ENCODE measurements at places on chromosomes 1 and 21.

DNA sequence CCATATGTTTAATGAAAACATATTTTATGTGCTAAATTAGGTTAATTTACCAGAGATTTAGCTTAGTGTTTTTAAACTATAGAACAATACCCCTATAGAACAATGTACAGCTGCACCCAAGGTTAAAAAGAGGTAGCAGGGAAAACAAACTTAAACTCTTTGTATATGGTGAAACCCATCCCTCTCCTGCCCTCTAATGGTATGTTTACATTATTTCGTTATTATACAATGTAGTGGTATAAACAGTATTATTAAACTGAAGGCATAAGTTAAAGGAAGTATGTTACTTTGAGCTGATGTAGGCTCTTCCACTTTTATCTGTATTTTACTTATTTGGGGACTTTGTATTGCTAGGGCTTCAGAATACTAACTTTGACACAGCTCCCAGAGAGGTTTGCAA lies 16.7 kb upstream of the ZYG11A start:
- no peak for DNase-seq

GRCh38 chr1:86016076-86016759 lies 140.4 kb downstream of the COL24A1 start:
- DNase-seq = no peak

DNA sequence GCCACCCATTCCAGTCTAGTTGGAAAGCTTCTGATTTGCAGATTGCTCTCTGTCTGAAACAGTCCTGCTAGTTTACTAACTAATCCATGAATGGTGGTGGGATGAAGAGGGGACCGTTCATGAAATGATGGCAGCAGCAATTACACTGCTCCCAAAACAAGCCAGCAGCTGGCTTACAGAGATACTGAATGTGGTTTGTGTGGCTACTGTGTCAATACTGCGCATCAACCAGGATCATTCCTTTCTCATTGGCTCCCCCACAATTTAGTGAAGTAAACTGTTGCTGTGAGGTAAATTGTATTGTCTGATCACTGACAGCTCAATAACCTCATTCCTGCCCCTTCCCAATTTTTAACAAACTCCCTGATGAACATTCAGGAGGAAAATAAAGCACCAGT lies 191.3 kb upstream of the LMO4 start:
- no peak for DNase-seq

DNA sequence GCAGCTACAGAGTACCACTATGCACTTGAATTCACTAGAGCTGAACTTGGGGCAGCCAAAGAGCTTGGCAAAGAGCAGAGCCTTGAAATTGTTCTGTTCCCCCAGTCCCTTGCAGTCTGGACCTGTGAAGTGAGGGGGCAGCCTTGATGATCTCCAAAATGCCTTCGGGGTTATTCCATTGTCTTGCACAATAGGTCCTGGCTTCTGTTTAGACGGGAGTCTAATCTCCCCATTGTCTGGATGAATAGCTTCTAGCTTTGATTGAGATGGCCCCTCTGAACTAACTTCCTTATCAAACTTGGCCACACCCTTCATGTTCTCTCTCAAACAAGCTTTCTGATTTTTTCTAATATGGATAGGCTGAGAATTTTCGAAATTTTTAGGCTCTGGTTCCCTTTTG lies 72.6 kb downstream of the PGM1 start:
- no peak for DNase-seq

DNA sequence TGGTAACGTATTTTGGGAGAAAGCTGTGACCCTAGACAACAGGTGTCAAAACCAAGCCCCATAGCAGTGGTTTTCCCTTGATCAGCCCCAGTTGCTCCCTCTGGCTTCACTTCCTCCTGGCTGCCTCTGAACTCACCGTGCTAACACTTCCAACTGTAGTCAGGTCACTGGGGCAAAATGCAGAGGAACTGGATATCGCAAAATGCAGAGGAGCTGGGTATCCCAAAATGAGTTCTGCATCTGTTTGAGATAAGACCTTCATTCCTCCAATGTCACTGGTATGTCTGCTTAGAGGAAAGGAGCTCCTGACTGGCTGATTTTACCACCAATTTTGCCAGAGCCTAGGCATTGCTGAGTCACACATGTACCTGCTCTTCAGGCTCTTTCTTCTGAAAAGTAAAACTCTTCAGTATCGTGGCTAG lies 19.6 kb upstream of the TACSTD2 start:
- DNase-seq = no peak

DNA sequence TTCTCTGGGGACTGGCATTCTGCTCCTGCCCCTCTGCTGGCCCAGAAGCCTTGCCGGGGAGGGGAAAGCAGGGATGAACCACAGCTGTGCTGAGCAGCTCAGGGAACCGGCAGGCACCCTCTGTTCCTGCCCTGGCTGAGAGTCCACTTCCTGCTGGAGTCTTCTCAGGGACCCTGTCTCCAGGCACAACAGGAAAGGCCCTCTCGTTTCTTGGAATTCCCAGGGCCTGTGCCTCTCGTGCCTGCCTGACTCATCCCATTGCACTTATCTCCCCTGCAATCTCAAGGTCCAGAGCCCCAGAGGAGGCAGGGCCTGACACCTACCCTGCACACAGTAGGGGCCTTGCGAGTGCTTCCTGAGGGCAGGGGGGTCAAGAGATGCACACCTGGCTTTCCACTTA lies 1.1 kb upstream of the EDN2 start:
- no peak for DNase-seq

GRCh38 chr1:212958175-212958574 lies 7.8 kb downstream of the VASH2 start:
- no peak for DNase-seq

DNA sequence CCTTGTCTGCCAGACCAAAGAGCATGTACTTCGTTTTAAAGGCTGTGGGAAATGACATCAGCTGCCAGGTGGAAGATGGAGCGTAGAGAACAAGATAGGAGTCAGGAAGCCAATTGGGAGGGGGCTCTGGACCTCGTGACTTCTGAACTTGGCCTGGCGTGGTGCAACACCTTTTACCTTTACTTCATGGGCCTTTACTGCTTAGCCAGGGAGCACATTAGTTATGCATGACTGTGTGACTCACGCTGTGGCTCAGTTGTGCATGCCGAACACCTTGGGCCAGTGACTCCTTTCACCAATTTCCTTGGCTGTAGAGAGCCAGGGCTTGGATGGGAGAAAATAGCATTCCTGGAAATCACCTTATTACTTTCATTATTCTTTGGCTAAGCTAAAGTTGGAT lies 7.2 kb downstream of the XCL1 start:
- DNase-seq = no peak

- no peak for DNase-seq
Measured at GRCh38 chr1:158179301-158180041, 1.2 kb upstream of the CD1D start.

DNA sequence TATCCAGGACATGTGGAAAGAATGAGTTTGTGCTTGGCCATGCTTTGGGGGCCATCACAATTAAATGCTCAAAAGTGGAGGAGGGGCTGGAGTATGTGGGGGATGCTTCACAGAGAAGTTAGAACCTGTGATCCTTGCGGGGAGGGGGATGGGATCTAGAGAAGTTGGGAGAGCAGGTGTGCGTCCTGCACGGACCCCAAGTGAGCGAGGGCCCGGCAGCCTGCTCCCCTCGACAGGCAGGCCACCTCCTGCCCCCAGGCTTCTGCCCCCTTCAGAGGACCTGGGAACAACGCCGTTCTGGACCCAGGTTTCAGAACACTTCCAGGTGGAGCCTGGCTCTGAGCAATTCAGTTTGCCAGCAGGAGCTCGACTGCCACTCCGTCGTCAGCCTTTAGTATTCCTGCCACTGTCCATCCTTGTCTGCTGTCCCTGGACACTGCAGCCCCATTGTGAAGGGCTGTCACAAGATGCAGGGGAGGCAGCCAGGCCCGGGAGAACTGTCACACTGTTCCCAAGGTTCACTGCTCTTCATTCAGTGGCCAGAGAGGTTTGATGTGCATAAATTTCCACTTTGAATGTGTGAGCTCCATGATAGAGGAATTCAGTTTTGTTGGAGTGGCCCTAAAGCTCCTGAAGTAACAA lies 112.2 kb downstream of the DHRS3 start:
- no peak for DNase-seq

DNA sequence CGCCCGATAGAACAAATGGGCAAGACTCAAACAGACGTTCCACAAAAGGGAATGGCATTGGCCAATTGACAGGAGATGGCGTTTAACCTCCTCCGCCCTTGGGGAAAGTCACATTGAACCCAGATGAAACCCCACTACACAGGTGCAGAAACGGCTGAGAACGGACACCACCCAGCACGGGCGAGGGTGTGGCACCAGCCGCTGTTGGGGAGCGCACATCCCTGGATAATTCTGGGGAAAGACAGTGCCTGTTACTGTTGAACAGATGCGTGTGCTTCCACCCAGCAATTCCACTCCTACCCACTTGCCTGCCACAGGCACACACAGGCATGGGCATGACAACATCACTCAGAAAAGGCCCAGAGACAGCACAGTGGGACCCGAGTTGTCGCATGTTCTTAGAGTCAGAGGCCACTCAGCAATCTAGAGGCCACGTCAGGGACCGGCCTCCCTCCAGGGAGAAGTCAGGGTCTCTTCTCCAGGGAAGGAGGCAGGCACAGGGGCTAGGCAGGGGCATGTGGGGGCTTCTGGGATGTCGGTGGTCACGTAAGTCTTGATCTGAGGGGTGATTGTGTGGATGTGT lies 15.2 kb downstream of the PRXL2B start:
- no peak for DNase-seq

GRCh38 chr1:112686835-112687234 lies 12.4 kb downstream of the MOV10 start:
- DNase-seq = no peak

GRCh38 chr1:108777839-108778238 lies 31.4 kb downstream of the STXBP3 start:
- DNase-seq = no peak

DNA sequence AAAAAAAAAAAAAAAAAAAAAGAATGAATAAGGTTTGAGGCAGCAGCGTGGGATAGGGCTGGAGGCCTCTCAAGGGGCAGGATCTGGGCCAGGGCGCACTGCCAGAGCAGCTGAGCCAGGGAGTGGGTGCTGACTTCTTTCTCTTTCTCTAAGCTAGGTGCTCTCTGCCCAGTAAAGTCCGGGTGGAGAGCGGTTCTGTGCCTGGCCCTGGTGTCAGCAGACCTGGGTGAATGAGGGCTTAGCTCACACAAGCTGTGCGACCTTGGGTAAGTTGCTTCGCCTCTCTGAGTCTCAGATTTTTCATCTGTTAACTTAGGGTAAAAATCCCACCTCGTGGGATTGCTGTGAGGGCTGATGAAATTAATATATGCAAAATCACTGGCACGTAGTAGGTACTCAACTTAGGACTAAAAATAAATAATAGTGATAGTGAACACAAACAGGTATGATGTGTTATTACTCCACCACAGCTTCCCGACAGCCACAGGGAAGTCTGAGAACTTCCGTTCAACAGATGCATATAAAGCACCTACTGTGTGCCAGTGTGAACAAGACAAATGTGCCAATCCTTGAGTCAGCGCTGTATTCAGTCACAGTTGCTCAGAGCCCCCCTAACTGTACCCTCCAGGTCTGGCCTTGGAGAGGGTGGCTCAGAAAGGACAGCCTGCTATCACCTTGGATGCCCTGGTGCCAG lies 2.0 kb upstream of the FAM131C start:
- DNase-seq = no peak

DNA sequence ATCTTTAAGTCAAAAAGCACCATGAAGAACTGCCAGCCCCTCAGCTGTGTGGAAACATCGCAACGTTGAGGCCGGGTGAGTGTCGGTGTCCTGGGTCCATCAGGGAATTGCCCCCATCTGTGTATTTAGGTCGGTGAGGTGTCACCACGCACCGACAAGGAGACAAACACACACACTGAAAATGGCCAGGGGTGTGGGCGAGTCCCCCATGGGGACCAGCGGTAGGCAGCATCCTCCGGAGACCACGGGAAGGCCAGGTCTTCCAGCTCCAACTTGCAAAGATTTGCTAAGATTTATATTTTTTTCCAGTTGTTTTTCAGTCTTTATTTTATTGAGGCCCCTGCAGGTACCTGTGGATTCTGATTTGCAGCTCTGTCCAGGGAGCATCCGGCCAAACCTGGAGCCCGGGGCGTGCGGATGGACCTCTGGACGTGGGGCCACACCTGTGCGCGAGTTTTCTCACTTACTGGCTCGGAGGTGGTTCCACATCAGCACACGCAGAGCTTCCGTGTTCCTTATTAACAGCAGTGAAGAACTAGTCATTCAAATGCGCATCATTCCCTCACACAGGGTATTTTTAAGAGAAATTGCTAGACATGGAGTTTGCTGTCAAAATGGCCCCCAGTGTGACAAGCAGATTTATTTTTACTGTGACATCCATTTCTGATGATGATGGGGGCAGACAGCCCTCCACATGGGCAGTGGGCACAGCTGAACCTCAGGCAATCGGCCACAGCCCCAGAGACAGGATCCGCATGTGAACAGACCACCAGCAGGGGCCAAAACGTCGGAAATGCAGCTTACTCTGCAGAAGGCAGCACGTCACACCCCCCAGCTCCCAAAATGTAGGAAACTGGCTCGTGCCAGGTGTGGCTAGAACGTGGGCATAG lies 17.2 kb upstream of the SLC19A1 start:
- no peak for DNase-seq
